ENCODE measurements at places on chromosomes 2 and 18.

DNA sequence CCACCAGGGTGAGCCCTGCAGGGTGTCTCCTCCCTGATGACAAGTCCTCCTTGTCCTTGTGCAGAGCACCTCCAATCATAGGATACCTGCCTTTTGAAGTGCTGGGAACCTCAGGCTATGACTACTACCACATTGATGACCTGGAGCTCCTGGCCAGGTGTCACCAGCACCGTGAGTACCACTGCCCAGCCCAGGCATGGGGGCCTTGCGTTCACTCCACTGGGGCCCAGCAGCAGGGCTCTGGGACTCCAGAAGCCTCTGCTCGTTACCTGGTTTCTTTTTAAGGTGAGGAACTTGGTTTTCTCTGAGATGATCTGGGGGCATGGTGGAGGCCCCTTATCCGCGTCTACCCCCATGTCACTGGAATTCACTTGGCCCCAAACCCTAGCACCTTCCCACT, 36.5 kb upstream of the RPL31 start:
- DNase-seq: no peak

- no peak for DNase-seq
These were observed 13.6 kb upstream of the CXCR4 start for GRCh38 chr2:136131484-136131960.

GRCh38 chr2:46047290-46047689, 249.9 kb upstream of the EPAS1 start:
- no peak for DNase-seq

DNA sequence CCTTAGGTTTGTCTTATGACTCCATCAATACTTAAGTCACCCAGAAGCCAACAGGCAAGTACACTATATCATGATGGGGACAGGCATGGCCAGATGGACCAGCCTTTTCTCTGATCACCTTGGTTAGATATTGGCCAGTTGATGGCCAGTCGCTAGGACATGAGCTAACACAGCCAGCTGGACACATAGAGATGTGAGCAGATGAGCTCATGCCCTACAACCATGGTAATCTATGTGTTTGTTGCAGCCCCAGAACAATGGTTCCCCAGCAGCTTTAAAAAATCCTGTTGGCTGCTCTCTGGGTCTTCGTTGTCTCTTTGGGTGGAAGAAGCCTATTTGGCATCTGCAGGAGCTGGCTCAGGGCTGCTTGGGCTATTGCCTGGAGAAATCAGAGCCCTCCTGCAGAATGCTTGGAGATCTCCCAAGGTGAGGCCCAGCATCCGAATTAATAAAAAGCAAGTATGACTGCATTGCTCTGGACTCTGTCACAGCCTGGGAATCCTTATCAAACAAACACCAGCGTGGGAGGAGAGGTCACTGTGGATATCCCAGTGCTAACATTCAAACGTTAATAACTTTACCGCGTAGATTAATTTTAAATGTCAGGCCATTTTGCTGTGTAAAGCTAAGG, 62.3 kb upstream of the KLHL29 start:
- DNase-seq: no peak

DNA sequence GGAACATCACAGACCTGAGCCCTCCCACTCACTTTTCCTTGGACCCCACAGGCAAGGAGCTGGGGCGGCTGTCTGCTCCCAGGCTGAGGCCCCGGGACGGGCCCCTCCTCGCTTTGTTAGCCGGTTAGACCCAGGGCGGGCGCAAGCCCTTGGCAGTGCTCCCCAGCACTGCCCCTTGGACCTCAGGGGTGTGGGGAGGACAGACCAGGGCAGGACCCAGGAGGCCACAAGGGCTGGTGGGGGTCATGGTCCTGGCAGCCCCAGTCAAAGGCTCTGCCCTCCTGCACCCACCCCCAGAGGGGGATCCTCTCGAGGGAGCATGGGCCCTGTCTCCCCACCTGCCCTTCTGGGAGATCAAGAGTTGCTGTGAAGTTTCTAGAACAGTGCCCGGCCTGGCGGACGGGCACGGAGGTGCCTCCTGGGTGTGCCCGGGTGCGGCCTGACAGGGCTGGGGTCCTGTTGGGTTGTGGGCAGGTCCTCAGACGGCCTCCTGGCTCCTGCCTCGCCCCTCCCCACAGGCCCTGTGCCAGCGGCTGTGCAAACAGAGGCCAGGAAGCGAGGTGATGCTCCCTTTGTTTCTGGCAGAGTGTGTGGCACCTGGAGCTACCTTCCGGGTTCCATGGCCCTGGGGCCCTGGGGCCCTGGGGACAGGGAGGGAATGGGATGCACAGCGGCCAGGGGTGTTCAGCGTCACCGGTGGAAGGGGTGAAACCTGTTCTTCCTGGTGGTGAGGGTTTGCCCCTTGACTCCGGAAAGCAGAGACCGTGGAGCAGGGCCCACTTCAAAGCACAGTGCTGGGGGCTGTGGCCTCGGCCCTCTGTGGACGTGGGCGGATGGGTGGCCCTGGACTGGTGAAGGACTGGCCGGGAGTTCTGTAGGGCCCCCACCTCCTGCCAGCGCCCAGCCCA, 2.9 kb upstream of the GAL3ST2 start:
- DNase-seq: no peak
